H7 (cell line): ENCODE measurements at places on chromosomes 2 and 18. TPM values are rescaled to one million over a fixed set of nuclear protein-coding genes. Genes with fewer than 3 reads are reported as not detected.

GRCh38 chr2:108454440-108454839, 5.4 kb downstream of the GCC2 start:
- no peak for DNase-seq

GRCh38 chr18:63253428-63254372, 65.9 kb downstream of the BCL2 start:
- DNase-seq: no peak

DNA sequence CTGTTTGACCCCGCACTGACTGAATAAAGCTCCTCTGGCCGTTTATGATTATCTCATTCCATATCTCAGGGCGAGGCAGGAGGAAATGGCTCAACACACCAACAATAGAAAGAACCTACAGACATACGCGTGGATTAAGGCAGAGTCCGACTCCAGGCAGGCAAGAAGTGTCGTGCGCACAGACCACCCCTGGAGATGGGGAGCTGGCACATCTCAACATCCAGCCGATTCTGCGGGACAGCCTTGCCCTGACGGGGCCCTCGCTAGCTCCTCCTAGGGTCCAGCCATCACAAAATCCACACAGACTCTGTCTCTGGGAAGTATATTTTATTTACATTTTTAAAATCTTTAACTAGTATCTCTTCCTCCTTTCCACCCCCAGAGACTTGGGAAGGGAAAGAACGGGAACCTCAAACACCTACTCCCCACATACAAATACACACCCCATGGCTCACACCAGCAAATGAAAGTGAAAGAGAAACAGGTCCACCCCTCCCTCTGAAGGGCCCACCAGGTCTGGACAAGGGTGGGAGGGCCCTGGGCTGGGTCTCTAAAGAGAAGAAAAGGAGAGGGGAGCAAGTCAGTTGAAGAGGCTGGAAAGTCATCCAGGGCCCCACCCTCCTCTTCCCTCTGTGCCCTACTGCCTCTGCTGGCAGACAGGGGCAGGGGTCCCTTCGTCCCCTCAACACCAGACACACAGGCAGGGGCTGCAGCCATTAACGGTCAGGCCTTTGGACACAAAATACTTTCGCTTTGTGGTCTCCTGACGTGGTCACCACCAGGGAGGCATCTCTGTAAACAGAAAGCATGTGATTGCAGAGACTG, 3.2 kb downstream of the GPBAR1 start:
- peak; percentile 56 for DNase-seq

The TMEM87B gene
- total RNA-seq: 7.1 and 11.0 TPM in 2 replicates

- DNase-seq: no peak
Measured at GRCh38 chr2:14074691-14075090, 557.8 kb upstream of the LRATD1 start.
